RWPE2 (cell line): ENCODE measurements at places on chromosomes 7 and 10.

DNA sequence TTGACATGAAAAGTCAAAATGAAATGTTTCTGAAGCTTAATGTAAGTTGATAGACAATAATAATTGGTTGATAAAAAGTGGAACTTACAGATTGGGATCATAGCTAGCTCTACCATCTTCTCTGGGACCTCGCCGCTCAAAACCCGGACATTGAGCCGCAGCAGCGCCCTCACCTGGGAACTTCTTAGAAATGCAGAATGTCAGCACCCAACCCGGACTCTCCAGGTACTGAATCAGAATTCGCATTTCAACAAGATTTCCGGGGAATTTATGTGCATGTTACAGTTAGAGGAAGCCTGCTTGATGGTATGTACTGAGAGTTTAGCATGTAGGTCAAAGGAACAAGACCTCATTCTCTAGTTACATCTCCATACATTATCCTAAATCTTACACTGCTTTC, 36.7 kb upstream of the ABLIM1 start:
- DNase-seq: no peak

DNA sequence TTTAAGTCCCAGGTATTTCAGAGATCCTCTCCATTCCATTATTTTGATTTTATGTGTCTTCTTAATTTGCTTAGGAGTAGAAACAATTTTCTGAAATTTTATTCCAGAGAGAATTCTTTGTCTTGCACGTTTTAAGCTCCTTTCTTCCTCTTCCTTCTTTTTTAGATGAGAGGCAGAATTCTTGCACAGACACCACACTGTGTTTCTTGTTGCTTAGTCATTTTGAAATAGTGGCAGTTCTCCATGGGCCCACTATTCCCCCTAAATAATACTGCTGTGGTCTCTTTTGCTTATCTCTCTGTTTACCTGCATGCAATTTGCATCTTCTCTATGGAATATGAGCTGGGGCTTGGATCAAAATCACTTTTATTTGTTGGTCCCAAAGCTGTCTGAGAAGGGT, 54.3 kb upstream of the WAC start:
- DNase-seq: no peak

DNA sequence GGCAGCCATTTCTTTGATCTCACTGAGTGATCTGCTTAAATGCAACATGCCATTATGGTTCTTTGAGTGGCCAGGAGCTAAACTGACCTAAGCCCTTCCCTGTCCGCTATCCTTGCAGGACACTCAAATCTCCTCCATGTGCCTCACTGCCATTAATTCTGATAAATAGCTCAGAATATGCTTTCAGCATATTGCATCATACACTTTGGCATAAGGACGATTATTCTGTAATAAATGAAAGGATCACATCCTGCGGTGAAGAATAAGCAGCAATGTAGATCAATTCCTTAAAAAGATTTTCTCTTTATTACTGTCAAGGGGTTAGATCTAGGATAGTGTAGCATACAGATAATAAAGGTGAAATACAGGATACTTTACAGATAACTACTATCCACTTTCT, 231.8 kb upstream of the CTBP2 start:
- DNase-seq: no peak

DNA sequence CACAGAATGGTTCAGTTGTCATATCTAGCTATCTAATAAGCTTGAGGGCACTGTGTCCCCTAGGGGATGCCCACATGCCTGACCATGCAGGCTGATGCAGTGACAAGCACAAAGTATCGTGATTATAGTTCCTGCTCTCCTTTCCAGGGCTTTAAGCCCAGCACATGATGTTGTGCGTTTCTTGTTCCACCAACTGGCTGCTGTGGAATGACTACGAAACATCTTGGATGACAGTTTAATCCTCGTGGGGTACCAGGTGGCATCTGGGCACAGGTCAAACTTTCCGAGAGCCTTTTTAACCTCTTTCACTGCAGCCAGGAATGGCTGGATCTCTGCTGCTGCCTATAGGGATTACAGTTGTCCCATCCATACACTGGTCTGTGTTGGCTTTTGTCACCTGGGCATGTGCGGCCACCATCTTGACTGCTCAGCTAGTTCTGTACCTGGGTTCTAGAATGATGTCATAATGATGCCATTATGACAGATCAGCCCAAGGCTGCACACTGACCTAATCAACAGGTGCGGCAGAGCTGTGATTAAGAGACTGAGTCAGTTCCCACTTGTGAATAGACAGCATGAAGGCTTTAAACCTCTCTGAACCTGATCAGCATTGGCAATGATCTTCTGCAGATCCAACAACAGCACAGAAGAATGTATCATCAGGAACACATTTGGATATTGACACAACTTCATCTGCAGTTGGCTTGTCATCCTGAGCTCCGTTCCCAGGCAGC, 144.1 kb downstream of the DLG5 start:
- no peak for DNase-seq

DNA sequence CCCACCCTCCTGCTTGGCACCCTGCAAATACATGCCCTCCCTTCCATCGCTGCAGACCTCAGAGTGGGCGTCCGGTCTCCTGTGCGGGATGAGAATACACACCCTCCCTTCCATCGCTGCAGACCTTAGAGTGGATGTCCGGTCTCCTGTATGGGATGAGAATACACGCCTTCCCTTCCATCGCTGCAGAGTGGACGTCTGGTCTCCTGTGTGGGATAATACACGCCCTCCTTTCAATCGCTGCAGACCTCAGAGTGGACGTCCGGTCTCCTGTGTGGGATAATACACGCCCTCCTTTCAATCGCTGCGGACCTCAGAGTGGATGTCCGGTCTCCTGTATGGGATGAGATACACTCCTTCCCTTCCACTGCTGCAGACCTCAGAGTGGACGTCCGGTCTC, 128.1 kb downstream of the VIPR2 start:
- no peak for DNase-seq
